ENCODE measurements at places on chromosomes 12 and 14. TPM values are rescaled to one million over a fixed set of nuclear protein-coding genes. Genes with fewer than 3 reads are reported as not detected.

Gene COX8C
- total RNA-seq, result not detected

Gene GNB3
- 0.08 TPM for total RNA-seq

DNA sequence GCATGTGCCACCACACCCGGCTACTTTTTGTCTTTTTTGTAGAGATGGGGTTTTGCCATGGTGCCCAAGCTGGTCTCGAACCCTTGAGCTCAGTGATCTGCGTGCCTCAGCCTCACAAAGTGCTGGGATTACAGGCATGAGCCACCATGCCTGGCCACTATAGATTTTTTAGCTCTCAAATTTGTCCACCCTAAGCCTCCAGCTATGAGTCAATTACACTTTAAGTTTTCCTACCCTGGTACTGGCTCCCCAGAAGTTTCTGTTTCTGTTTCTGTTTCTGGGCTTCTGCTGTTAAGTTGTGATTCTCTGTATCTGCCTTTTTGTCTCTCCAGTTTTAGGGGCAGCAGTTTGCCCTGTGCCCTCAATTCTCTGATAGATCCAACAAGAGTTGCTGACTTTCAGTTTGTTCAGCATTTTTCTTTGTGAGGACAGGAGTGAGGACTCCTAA lies 4.4 kb upstream of the TINF2 start:
- H3K4me3 ChIP-seq, result peak overlapping the region; percentile 67
- peaks cover 64% of the 10 kb centered on the region for H3K4me1 ChIP-seq
- H3K27ac ChIP-seq, result peak overlapping the region; percentile 95
- no peaks in the 10 kb centered on the region for H3K27me3 ChIP-seq
- H3K36me3 ChIP-seq, result peaks cover 11% of the 10 kb centered on the region

- H3K27me3 ChIP-seq, result no peaks in the 10 kb centered on the region
- no peak overlapping the region for H3K27ac ChIP-seq
- no peaks in the 10 kb centered on the region for H3K4me1 ChIP-seq
- H3K36me3 ChIP-seq, result no peaks in the 10 kb centered on the region
Measured at GRCh38 chr12:75101781-75102180, 107.9 kb downstream of the KCNC2 start.

DNA sequence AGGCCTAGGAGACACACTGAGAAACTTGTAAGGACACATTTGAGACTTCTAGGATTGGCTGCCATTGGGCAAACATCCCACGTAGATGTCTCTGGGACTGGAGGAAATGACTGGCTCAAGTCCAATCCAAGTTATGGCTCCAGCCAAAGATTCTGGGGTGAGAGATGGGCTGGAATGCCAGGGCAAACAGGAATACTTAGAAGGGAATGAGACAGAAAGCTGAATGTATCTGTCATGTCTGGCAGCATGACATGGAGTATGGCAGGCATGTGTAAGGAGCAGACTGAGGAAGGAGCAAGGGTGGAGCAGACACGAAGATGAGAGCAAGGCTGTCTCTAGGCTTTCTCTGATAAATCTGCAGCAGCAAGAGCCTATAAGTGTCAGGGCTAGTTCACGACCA lies 209.2 kb downstream of the PHLDA1 start:
- peaks cover 31% of the 10 kb centered on the region for H3K27me3 ChIP-seq
- no peak overlapping the region for H3K4me3 ChIP-seq
- H3K4me1 ChIP-seq, result no peaks in the 10 kb centered on the region
- no peak overlapping the region for H3K27ac ChIP-seq
- no peaks in the 10 kb centered on the region for H3K36me3 ChIP-seq

GRCh38 chr12:124484526-124484953 lies 82.9 kb downstream of the NCOR2 start:
- no peaks in the 10 kb centered on the region for H3K27me3 ChIP-seq
- peaks cover 34% of the 10 kb centered on the region for H3K4me1 ChIP-seq
- H3K4me3 ChIP-seq, result no peak overlapping the region
- H3K27ac ChIP-seq, result no peak overlapping the region
- H3K36me3 ChIP-seq, result peaks cover 18% of the 10 kb centered on the region

- DNase-seq, result no peak
- H3K4me1 ChIP-seq, result no peaks in the 10 kb centered on the region
- no peaks in the 10 kb centered on the region for H3K36me3 ChIP-seq
- no peak overlapping the region for H3K4me3 ChIP-seq
Measured at GRCh38 chr14:95248432-95248831, 71.3 kb downstream of the CLMN start.

GRCh38 chr14:99064262-99064954 lies 207.6 kb downstream of the BCL11B start:
- peak; percentile 10 for DNase-seq
- no peaks in the 10 kb centered on the region for H3K36me3 ChIP-seq
- H3K4me3 ChIP-seq, result no peak overlapping the region

- no peaks in the 10 kb centered on the region for H3K27me3 ChIP-seq
- no peak overlapping the region for H3K4me3 ChIP-seq
- no peak overlapping the region for H3K27ac ChIP-seq
- H3K36me3 ChIP-seq, result no peaks in the 10 kb centered on the region
- no peaks in the 10 kb centered on the region for H3K4me1 ChIP-seq
Measured at GRCh38 chr14:87629788-87630187, 363.2 kb downstream of the GALC start.

GRCh38 chr12:92077530-92077929 lies 68.1 kb downstream of the BTG1 start:
- peaks cover 7% of the 10 kb centered on the region for H3K36me3 ChIP-seq
- no peak overlapping the region for H3K4me3 ChIP-seq
- no peak for DNase-seq
- no peak overlapping the region for H3K27ac ChIP-seq
- no peaks in the 10 kb centered on the region for H3K27me3 ChIP-seq

DNA sequence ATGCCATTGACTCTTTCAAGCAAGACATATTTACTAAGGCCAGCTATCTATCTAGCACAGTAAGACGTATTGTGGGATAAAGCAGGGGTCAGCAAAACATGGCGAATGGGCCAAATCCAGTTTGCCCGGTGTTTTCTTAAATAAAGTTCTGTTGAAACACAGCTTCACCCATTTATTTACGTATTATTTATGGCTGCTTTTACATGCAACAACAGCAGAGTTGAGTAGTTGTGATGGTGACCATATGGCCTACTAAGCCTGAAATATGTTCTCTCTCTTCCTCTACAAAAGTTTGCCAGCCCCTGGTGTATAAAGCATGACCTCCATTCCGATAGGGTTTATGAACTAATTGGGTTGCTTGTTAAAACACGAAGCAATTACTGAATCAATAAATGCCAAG lies 322.1 kb downstream of the CCDC91 start:
- H3K27ac ChIP-seq, result no peak overlapping the region
- no peak for DNase-seq
- H3K27me3 ChIP-seq, result no peaks in the 10 kb centered on the region
- no peak overlapping the region for H3K4me3 ChIP-seq
- H3K36me3 ChIP-seq, result no peaks in the 10 kb centered on the region

DNA sequence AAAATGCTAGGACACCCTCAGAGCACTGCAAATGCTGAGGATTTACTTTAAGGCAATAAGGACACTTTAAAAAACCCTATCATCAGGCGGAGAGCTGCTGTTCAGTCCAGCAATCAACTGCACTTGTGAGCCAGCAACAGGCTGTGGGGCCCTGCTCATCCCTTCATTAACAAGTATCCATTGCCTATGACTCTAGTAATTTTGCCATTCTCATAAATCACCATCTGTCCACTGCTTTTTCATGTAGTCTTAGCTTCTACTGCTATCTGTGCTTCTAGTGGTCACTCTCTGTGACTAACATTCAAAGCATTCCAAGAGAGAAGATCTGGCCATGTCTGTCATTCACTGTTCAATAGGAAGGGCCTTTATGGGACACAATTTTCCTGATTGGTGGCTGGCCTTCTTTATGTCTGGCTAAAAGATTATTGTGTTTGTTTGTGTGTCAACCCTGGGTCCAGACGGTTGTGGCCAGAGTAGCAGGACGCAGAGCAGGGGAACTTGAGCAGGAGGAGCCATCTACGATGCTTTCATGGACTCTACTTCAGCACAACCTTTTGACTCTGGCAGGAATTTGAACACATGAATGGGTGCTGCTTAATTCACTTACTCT lies 3.6 kb upstream of the KRAS start:
- peaks cover 2% of the 10 kb centered on the region for H3K27me3 ChIP-seq
- H3K4me3 ChIP-seq, result no peak overlapping the region
- no peak for DNase-seq
- peaks cover 5% of the 10 kb centered on the region for H3K36me3 ChIP-seq

DNA sequence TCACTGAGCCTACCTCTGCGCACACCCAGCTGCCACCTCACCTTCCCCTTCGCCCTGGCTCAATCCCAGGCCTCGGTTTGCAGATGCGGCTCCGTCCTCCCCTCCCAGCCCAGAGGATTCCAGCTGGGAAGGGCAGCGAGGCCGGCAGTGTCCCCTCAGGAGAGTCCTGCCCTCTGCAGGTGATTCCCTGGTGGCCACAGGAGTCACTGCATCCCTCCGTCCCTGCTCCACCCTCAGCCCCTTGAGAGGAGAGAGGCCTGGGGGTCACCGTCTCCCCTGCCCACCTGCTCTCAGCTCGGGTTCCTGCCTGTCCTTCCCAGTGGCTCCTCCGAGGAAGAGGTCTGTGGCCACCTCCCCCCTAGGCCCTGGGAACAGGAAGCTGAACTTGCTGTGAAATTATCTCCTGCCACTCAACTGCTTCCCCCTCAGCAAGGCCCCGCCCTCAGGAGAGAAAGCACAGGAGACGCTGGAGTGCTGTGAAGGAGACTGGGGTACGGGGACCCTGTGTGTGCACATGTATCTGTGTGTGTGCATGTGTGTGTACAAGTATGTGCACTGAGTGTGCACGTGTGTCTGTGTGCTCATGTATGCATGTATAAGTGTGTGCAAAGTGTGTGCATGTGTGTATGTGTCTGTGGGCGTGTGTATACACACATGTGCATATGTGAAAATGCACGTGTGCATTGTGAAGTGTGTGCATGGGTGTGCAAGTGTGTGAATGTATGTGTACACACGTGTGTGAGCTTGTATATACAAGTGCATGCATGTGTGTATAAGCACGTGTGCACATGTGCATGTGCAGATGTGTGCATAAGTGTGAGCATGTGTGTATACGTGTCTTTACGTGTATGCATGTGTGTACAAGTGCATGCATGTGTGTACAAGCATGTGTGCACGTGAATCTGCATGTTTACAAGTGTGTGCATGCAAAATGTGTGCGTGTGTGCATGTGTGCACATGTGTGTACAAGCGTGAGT lies 13.2 kb upstream of the GALNT9 start:
- peaks cover 3% of the 10 kb centered on the region for H3K27me3 ChIP-seq
- H3K4me3 ChIP-seq, result no peak overlapping the region
- H3K27ac ChIP-seq, result no peak overlapping the region
- no peaks in the 10 kb centered on the region for H3K36me3 ChIP-seq
- no peak for DNase-seq

GRCh38 chr14:100816950-100817901 lies 8.7 kb upstream of the MEG3 start:
- no peak overlapping the region for H3K4me3 ChIP-seq
- DNase-seq, result no peak
- no peaks in the 10 kb centered on the region for H3K4me1 ChIP-seq
- H3K27ac ChIP-seq, result no peak overlapping the region

DNA sequence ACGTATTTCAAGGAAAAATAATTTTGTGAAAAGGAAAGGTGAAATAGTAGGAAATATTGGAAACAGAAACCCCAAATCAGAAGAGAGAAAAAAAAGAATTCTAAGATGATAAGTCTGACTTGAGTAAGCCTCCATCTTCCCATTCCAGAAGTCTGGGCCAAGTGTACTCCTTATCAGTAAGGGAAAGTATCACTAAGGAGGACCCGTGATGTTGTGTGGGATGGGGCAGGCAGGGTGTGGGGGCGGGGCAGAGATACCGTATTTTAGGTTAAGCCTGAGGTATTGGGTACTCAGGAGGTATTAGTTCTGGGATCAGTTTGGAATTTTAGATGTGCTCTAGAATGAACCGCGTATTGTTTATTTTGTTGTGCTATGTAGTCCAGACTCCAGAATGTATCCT lies 33.8 kb upstream of the PSMA6 start:
- H3K27me3 ChIP-seq, result no peaks in the 10 kb centered on the region
- no peak for DNase-seq
- H3K4me3 ChIP-seq, result no peak overlapping the region

DNA sequence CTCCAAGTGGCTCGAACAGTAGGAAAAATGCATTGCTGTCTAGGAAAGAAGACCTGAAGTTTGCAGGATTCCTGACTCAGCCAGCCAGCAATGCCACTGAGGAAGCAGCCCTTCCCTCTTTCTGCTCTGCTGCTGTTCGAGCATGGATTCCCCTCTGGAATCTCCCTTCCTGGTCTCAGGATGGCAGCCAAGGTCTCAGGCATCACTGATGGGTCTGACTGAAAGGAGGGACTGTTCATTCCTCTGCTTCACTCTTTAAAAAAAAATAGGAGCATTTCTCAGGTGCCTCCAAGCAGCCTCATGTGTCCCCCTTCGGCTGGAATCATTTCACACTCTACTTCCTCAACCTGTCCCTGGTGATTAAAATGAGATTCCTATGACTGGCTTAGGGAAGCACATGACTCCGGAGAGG lies 62.4 kb downstream of the SLC15A4 start:
- H3K27ac ChIP-seq, result no peak overlapping the region
- no peaks in the 10 kb centered on the region for H3K36me3 ChIP-seq
- DNase-seq, result no peak
- no peak overlapping the region for H3K4me3 ChIP-seq
- H3K27me3 ChIP-seq, result no peaks in the 10 kb centered on the region
- H3K4me1 ChIP-seq, result no peaks in the 10 kb centered on the region

GRCh38 chr12:130456375-130457199 lies 118.9 kb downstream of the PIWIL1 start:
- no peaks in the 10 kb centered on the region for H3K27me3 ChIP-seq
- no peak overlapping the region for H3K27ac ChIP-seq
- no peak for DNase-seq
- H3K4me3 ChIP-seq, result no peak overlapping the region
- no peaks in the 10 kb centered on the region for H3K4me1 ChIP-seq
- H3K36me3 ChIP-seq, result no peaks in the 10 kb centered on the region

GRCh38 chr14:59199205-59199604 lies 10.7 kb downstream of the DAAM1 start:
- no peak overlapping the region for H3K27ac ChIP-seq
- H3K27me3 ChIP-seq, result no peaks in the 10 kb centered on the region
- no peak overlapping the region for H3K4me3 ChIP-seq
- H3K36me3 ChIP-seq, result no peaks in the 10 kb centered on the region
- H3K4me1 ChIP-seq, result peaks cover 7% of the 10 kb centered on the region

- H3K27me3 ChIP-seq, result peaks cover 4% of the 10 kb centered on the region
- no peak overlapping the region for H3K4me3 ChIP-seq
- H3K27ac ChIP-seq, result no peak overlapping the region
- H3K4me1 ChIP-seq, result no peaks in the 10 kb centered on the region
- DNase-seq, result no peak
- no peaks in the 10 kb centered on the region for H3K36me3 ChIP-seq
Measured at GRCh38 chr12:105935106-105935505, 203.6 kb downstream of the NUAK1 start.

DNA sequence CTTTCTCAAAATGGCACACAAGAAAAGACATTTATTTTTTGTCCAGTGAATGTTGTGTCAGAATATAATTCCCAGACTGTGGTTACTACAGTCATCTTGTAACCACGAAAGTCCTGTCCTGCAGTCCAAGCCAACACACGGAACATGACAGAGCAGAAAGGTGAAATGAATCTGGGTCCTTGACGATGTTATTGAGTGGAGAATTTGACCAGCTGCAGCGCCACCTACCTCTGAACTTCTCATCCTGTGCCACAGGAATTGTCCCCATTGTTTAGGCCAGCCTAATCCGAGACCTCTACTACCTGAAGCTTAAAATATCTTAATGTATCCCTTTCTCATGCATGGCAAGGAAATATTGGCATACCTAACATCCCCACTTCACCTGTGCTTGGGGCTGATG lies 64.1 kb upstream of the OTX2 start:
- H3K4me3 ChIP-seq, result no peak overlapping the region
- no peaks in the 10 kb centered on the region for H3K4me1 ChIP-seq
- H3K27me3 ChIP-seq, result no peaks in the 10 kb centered on the region
- no peak overlapping the region for H3K27ac ChIP-seq
- no peaks in the 10 kb centered on the region for H3K36me3 ChIP-seq

Measured in activated CD8-positive, alpha-beta T cell treated with anti-CD3 and anti-CD28 coated beads, Interleukin-2, amount 10 ng/mL, durations not matched to agents 7 days and 5 days (primary cell).